SJSA1 (cell line): ENCODE measurements at places on chromosomes 4 and X. TPM values are rescaled to one million over a fixed set of nuclear protein-coding genes. Genes with fewer than 3 reads are reported as not detected.
A peak's percentile ranks its signal among the peaks of the same experiment; 100 is the strongest.

DNA sequence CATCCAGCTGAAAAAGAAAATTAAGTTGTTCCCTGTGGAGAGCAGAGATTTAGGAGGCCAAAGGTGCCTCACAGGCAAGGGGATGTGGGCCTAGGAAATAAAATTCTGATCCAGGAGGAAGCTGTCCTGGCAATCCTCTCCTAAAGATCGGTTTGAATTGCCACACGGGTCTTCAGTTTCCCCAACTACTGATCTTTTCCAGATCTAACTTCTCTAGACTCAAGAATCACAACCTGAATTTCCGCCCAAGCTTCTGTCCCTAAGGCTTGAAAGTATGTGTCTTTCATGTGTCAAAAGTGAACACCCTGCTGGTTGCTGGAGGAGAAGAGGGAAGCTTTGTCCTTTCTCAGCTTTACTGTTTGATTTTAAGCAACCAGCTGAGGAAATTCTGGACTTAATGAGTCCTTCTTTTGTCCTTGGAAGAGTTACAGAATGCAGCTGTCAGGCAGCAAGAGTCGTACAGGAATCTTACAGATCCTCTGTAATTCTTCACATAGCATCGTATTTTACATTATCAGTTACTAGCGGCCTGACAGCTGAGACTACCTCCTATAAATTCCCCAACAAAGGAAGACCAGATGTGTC is 93.8 kb downstream of the INPP4B start:
- no peaks in the 10 kb centered on the region for H3K36me3 ChIP-seq
- DNase-seq: no peak
- H3K4me3 ChIP-seq: no peak overlapping the region
- H3K27me3 ChIP-seq: no peaks in the 10 kb centered on the region
- H3K4me1 ChIP-seq: no peaks in the 10 kb centered on the region

- no peak overlapping the region for H3K4me3 ChIP-seq
- no peaks in the 10 kb centered on the region for H3K4me1 ChIP-seq
- H3K27me3 ChIP-seq: no peaks in the 10 kb centered on the region
- no peak for DNase-seq
- H3K36me3 ChIP-seq: no peaks in the 10 kb centered on the region
Observed at GRCh38 chrX:105608745-105609144, 213.6 kb upstream of the NRK start.

DNA sequence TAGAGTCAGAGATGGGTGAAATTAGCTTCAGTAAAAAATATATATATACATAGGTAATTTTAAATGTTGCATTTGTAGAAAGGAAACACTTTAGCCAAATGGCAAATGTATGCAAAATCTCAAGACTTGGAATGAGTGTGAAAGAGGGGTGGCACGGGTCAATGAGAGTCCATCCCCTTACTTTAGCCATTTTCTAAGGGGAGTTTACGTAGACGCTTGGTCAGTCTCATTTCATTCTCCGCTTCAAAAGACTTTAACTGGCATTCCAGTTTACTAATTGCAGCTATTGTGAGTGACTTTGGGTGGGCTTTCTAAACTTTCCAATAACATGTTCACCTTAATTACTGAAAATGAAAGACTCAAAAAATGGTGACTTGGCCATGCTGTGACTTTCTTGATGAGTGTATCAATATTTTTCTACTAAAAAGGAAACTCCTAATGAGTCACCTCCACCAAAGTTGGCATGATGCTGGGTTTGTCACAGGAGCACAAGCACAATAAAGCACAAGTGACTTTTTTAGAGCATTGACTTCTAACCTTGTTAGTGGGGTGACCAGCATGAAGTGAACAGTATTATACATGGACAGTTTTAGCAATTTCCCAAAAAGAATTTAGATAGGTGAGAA is 356.0 kb upstream of the RASGEF1B start:
- H3K36me3 ChIP-seq: no peaks in the 10 kb centered on the region
- H3K4me1 ChIP-seq: no peaks in the 10 kb centered on the region
- no peak overlapping the region for H3K4me3 ChIP-seq
- H3K27me3 ChIP-seq: no peaks in the 10 kb centered on the region

The KLHL13 gene
- total RNA-seq: 9.4 and 20.1 TPM in 2 replicates

DNA sequence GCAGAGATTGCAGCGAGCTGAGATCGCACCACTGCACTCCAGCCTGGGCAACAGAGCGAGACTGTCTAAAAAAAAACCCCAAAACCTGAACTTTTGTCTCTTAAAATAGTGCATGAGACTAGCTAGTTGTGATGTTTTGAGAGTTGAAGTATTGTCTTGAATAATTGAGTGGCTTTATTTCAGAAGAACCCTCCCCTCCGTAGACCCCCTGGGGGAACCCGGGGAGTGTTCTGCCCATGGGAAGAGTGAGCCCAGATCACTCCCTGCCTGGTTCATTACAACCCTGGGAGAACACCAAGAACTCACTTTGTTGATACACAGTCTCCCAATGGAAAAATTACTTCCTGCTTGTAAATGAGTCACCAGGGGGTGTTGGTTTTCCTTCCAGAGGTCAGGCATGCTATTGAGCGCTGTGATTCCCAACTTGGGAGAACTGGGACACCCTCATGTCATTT is 65.3 kb upstream of the SHISA3 start:
- DNase-seq: no peak
- H3K4me1 ChIP-seq: no peaks in the 10 kb centered on the region
- H3K4me3 ChIP-seq: no peak overlapping the region
- H3K27me3 ChIP-seq: no peaks in the 10 kb centered on the region

DNA sequence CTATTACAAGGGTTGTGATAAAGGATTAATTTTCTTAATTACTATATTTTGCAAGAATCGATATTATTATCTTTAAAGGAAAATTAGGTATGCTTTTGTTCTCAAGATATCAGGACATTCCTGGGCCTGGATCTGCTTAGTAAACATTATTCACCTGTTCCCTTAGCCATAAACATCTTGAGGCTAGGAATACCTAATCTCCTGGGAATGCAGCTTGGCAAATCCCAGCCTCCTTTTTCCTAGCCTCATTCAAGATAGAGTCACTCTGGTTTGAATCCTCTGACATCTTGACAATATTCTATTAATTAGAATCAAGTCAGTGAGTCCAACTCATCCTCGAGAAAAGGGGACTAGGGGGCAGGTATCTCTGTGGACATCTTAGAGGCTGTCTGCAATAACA is 327.1 kb downstream of the STIM2 start:
- no peak overlapping the region for H3K4me3 ChIP-seq
- H3K27me3 ChIP-seq: no peaks in the 10 kb centered on the region
- no peak for DNase-seq

- H3K27ac ChIP-seq: no peak overlapping the region
- peaks cover 14% of the 10 kb centered on the region for H3K4me1 ChIP-seq
- H3K27me3 ChIP-seq: no peaks in the 10 kb centered on the region
- H3K36me3 ChIP-seq: no peaks in the 10 kb centered on the region
- no peak overlapping the region for H3K4me3 ChIP-seq
Observed at GRCh38 chrX:10244915-10245622, 88.3 kb downstream of the CLCN4 start.

- no peak overlapping the region for H3K4me3 ChIP-seq
- DNase-seq: no peak
Observed at GRCh38 chrX:31349515-31349914, 277.7 kb upstream of the FTHL17 start.

DNA sequence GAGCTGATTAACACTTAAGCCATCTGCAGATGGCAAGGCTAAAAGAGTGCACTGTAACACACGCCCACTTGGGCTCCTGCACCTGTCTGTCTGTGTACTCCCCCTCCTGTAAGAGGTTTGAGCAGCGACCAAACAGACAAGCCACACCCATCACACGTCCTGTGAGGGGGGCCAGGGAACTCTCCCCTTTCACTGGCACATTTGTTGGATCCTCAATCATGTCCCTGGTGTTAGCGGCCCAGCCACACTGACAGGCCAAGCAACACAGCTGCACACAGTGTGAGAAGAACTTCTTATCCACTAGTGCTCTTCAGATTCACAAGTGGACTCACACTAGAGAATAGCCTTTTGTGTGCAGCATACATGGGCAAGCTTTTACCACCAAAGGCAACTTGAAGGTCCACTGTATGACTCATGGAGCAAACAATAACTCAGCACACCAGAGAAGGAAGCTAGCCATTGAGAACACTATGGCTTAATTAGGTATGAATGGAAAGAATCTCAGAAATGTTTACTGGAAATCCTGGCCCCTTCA is 29.1 kb upstream of the UTP14A start:
- peak; percentile 75 for DNase-seq
- H3K4me3 ChIP-seq: no peak overlapping the region

The SLBP gene
- total RNA-seq: 92.3 and 102 TPM in 2 replicates

GRCh38 chrX:39431893-39432292 is 630.6 kb downstream of the MID1IP1 start:
- no peak overlapping the region for H3K27ac ChIP-seq
- DNase-seq: no peak
- no peaks in the 10 kb centered on the region for H3K36me3 ChIP-seq

GRCh38 chr4:101954351-101954750 is 163.8 kb downstream of the BANK1 start:
- no peaks in the 10 kb centered on the region for H3K27me3 ChIP-seq
- H3K36me3 ChIP-seq: no peaks in the 10 kb centered on the region
- peaks cover 27% of the 10 kb centered on the region for H3K4me1 ChIP-seq

The TCP11X2 gene
- not detected in 2 replicates for total RNA-seq

The PNMA6F gene
- not detected in 2 replicates for total RNA-seq

DNA sequence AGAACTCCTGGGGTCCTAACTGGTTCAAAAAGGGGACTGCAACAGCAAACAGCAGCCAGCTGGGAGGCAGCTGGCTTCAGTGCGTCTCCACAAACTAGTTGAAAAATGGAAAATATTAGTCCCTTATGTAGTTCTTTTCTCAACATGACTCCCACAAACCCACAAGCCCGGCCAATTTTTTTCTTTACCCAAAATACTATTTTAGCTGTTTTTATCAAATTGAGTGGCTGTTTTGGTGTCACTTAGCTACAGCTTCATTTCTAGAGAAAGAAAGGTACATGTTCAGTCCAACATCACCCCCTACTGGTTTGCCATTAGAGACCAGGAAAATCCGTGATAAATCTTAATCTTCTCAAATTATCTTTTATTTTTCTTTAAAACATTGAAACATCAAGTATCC is 97.2 kb downstream of the GUCY2F start:
- no peaks in the 10 kb centered on the region for H3K27me3 ChIP-seq
- H3K27ac ChIP-seq: no peak overlapping the region
- H3K4me1 ChIP-seq: no peaks in the 10 kb centered on the region
- DNase-seq: no peak
- no peak overlapping the region for H3K4me3 ChIP-seq

The PRKG2 gene
- total RNA-seq: 0.03 TPM in 1 of 2 replicates, not detected in the other

GRCh38 chr4:128819082-128819742 is 9.7 kb downstream of the JADE1 start:
- DNase-seq: no peak
- H3K36me3 ChIP-seq: peaks cover 12% of the 10 kb centered on the region
- no peak overlapping the region for H3K4me3 ChIP-seq
- H3K27me3 ChIP-seq: no peaks in the 10 kb centered on the region

- peaks cover 26% of the 10 kb centered on the region for H3K4me1 ChIP-seq
- no peak overlapping the region for H3K27ac ChIP-seq
- H3K27me3 ChIP-seq: no peaks in the 10 kb centered on the region
- no peaks in the 10 kb centered on the region for H3K36me3 ChIP-seq
- H3K4me3 ChIP-seq: no peak overlapping the region
Observed at GRCh38 chr4:185936650-185937376, 124.8 kb upstream of the SORBS2 start.

DNA sequence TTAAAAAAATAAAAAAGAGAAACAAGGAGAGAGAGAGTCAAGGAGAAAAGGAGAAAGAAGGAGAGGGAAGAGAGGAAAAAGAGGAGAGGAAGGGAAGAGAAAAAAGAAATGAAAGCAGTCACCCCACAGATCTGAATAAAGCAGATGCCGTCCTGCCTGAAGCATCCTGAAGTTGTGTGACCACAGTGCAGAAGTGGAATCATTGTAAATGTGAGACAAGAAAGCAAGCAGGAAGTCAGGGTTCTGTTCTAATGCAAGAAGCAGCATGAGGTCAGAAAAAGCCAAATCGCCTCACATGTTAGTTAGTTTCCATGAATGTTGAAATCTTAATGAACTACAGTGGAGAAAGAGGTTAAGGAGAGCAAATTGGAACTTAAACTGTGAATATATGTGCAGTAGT is 692.5 kb downstream of the CENPC start:
- H3K27me3 ChIP-seq: no peaks in the 10 kb centered on the region
- H3K4me1 ChIP-seq: no peaks in the 10 kb centered on the region
- no peak for DNase-seq
- H3K27ac ChIP-seq: no peak overlapping the region
- H3K36me3 ChIP-seq: no peaks in the 10 kb centered on the region

The MAOB gene
- not detected in 2 replicates for total RNA-seq

GRCh38 chr4:40934676-40935075 is 184.9 kb downstream of the NSUN7 start:
- no peaks in the 10 kb centered on the region for H3K4me1 ChIP-seq
- no peak overlapping the region for H3K4me3 ChIP-seq
- no peaks in the 10 kb centered on the region for H3K36me3 ChIP-seq
- no peak overlapping the region for H3K27ac ChIP-seq
- DNase-seq: no peak

- no peaks in the 10 kb centered on the region for H3K4me1 ChIP-seq
- DNase-seq: no peak
- H3K27me3 ChIP-seq: no peaks in the 10 kb centered on the region
- H3K27ac ChIP-seq: no peak overlapping the region
Observed at GRCh38 chrX:9369802-9370291, 95.0 kb upstream of the TBL1X start.

DNA sequence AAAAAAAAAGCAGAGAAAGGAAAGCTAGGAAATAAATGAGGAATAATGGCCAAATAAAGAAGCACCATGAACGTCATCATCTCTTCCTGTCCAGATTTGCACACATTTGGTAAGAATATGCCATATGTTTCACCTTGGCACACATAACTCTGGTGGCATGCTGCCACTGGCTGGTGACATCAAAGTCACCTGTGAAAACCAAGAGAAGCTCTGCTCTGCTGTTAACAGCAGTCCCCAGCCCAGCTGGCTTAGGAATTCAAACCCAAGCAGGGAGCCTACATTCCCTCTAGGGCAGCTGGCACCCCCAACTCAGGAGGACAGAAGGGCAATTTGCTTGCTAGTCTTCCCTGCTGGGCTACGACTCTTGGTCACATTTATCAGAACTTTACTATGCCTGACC is 77.6 kb downstream of the RASL11B start:
- H3K4me3 ChIP-seq: no peak overlapping the region
- peaks cover 11% of the 10 kb centered on the region for H3K4me1 ChIP-seq
- no peak for DNase-seq
- H3K36me3 ChIP-seq: no peaks in the 10 kb centered on the region
- no peak overlapping the region for H3K27ac ChIP-seq

DNA sequence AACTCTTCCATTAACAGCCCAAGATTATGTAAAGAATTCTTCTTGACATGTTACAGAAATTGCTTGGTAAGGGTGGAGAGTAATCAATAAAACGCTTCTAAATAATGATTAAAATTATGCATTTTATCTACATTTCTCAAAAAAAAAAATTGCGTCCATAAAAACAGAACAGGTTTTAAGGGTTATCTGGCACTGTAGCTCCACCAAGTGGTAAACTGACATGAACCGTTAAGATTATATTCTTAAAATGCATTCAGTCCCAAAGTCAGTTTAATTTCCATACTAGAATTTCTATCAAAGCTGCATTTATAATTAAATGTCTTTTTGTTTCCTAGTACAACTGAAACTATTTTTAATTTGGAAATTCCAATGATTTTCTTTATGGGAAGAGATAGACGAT is 214.0 kb upstream of the UGT8 start:
- peaks cover 11% of the 10 kb centered on the region for H3K4me1 ChIP-seq
- no peaks in the 10 kb centered on the region for H3K36me3 ChIP-seq
- DNase-seq: no peak
- no peak overlapping the region for H3K4me3 ChIP-seq

The SGMS2 gene
- total RNA-seq: 37.7 and 39.5 TPM in 2 replicates

The ATP1B4 gene
- total RNA-seq: not detected in 2 replicates
